ENCODE measurements at places on chromosomes 2 and 18. TPM values are rescaled to one million over a fixed set of nuclear protein-coding genes. Genes with fewer than 3 reads are reported as not detected.

The CYBRD1 gene
- total RNA-seq, result 8.5 TPM

The RFTN2 gene
- total RNA-seq, result 7.3 TPM

The CBLN2 gene
- 9.7 TPM for total RNA-seq

The ZNF385B gene
- total RNA-seq, result not detected

The TMEM247 gene
- total RNA-seq, result not detected

The CCDC85A gene
- total RNA-seq, result 0.15 TPM

The STRN gene
- 36.1 TPM for total RNA-seq

The CFC1B gene
- total RNA-seq, result not detected

The ELOA2 gene
- not detected for total RNA-seq

The MRPL44 gene
- total RNA-seq, result 39.1 TPM

The CABLES1 gene
- total RNA-seq, result 7.1 TPM

The ATP6V1C2 gene
- not detected for total RNA-seq

The FIGN gene
- total RNA-seq, result 0.24 TPM

The B4GALT6 gene
- 6.0 TPM for total RNA-seq

GRCh38 chr2:68438455-68439303 is 28.4 kb downstream of the FBXO48 start:
- no peaks in the 10 kb centered on the region for H3K27me3 ChIP-seq
- no peak overlapping the region for H3K4me3 ChIP-seq
- H3K27ac ChIP-seq, result no peak overlapping the region
- no peak for DNase-seq
- H3K36me3 ChIP-seq, result no peaks in the 10 kb centered on the region
- H3K4me1 ChIP-seq, result no peaks in the 10 kb centered on the region

DNA sequence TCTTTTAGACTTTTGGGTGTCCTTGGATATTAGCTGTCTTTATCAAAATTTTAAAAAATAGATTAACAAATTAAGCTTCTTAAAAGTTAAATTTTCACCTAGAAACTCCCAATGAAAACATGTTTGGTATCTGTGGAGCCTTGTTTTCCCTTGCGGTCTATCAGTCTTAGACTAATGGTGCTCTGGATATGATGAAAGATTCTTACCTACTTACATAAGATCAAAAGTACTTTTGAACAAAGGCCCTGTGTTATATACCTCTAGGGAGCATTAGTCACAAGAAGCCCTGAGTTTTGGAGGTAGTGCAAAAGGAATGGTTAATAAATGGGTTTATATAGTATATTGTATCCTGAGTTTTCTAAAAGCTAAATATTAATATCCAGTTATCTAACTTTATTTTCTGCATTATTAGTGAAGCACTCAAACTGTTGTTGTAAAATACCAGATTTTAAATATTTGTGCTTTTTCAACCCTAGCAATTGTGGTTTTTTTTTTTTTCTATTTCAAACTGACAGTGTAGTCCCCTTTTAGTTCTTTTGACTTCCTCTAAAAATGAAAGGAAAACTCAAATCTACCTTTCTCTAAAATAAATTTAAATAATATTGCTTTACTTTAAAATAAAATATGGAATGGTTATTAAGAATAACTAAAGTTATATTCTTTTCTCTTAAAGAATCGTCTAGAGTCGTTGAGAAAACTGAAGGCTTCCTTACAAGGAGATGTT is 18.1 kb downstream of the NDC80 start:
- H3K4me3 ChIP-seq, result no peak overlapping the region
- no peak for DNase-seq
- no peak overlapping the region for H3K27ac ChIP-seq
- no peaks in the 10 kb centered on the region for H3K4me1 ChIP-seq
- H3K27me3 ChIP-seq, result no peaks in the 10 kb centered on the region
- H3K36me3 ChIP-seq, result peaks cover 94% of the 10 kb centered on the region

GRCh38 chr18:11108947-11109346 is 40.4 kb downstream of the PIEZO2 start:
- H3K27me3 ChIP-seq, result no peaks in the 10 kb centered on the region
- no peaks in the 10 kb centered on the region for H3K4me1 ChIP-seq
- H3K36me3 ChIP-seq, result no peaks in the 10 kb centered on the region
- DNase-seq, result no peak
- no peak overlapping the region for H3K4me3 ChIP-seq

DNA sequence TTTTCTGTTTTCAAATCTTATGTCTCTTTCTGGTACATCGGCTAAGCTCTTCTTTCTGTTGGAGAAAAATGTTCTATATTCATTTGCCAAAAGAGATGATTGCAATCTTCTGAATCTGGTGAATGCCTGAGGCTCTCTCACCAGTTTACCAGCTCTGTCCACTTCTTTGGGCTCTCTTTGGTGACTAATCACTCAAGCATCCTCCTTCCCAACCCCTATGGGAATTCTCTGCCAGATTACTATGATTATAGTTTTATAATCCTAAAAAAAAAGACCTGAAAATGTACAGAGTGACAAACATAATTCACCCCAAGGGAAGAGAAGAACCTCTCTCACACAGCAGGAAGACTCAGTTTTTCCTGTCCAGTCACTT is 187.3 kb downstream of the CAMKMT start:
- no peak overlapping the region for H3K27ac ChIP-seq
- DNase-seq, result peak; percentile 66
- peaks cover 19% of the 10 kb centered on the region for H3K4me1 ChIP-seq
- no peak overlapping the region for H3K4me3 ChIP-seq

DNA sequence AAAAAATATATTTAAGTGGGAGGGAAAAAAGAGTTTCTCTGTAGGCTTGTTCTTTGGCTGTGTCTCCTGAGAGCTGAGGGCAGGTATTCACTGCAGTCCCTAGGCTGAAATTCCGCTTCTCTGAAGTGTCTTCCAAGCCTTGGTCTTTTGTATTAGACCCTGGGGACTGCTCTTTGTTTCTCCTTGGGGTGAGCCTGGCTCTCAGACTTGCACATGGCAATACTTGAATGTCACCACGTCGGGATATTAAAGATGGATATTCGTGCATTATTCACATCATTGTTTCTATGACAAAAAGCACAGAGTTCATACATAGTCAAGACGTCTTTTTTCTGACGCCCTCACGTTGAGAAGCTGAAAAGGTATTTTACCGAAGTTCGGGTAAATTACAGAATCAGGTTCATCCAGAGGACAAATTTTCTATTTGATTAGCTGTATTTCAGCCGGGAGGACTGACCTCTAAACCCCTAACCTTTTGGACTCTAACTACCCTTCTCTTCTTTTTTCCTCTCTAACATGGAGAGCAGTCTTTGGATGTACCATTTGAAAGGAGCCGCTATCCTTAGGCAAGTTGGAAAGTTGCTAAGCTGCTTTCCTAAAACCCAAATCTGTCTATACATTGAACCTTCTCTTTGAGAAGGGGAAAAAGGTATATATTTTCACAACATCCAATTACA is 2.4 kb upstream of the HOXD3 start:
- H3K4me3 ChIP-seq, result no peak overlapping the region
- no peak overlapping the region for H3K27ac ChIP-seq
- H3K36me3 ChIP-seq, result peaks cover 65% of the 10 kb centered on the region
- H3K27me3 ChIP-seq, result no peaks in the 10 kb centered on the region
- H3K4me1 ChIP-seq, result peaks cover 25% of the 10 kb centered on the region
- no peak for DNase-seq

- DNase-seq, result peak; percentile 8
- no peaks in the 10 kb centered on the region for H3K36me3 ChIP-seq
These were observed 955 bp downstream of the TTR start for GRCh38 chr18:31592506-31593157.

GRCh38 chr2:31446848-31447247 is 32.3 kb upstream of the XDH start:
- H3K27me3 ChIP-seq, result no peaks in the 10 kb centered on the region
- no peak overlapping the region for H3K27ac ChIP-seq
- DNase-seq, result no peak
- H3K36me3 ChIP-seq, result no peaks in the 10 kb centered on the region
- no peak overlapping the region for H3K4me3 ChIP-seq

DNA sequence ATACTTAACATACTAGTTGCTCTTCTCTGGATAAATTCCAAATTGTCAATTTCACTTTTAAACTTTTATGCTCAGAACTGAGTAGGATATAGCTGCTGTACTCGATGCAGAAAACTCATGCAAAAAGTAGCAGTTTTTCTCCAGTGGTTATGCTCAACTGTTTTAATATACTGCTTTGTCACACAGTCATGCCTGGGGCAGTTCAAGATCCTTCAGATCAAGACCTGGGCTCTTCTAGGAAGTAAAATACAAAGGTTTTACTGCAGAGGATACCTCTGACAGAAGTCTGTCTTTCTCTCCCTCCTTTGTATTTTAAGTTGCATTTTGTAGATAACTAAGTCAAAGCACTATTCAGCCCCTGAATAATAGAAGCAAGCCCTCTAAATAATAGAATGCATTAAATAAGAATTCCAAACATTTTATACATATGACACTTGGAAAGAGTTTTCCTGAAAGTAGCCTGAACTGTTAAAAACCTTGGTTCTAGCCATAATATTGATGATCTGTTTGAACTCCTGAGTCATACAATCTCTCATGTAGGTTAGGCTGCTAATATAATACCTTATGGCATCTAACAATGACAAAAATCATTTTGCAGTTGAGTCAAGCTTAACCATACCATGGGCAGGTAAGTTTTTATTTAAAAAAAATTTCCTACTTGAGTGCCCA is 183.3 kb upstream of the TRIB2 start:
- H3K36me3 ChIP-seq, result no peaks in the 10 kb centered on the region
- no peaks in the 10 kb centered on the region for H3K27me3 ChIP-seq
- peaks cover 20% of the 10 kb centered on the region for H3K4me1 ChIP-seq
- no peak overlapping the region for H3K27ac ChIP-seq

DNA sequence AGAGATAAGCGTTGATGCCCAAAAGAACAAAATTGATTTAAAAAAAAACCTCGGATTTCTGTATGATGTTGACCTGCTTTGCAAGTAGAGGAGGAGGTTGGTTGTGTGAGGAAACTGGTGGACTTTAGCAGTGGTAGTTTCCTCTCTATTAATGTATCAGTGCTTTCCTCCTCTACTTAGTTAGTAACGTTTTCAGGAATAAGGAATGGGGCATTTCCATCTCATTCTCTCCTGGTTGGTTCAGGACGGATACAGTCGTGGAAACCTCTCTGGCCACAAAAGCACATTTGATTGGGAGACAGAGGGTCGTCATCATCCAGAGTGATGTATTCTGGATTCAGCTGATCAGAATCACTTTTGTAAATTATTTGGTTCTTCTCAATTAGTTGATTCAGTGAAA is 1.5 kb downstream of the FHOD3 start:
- no peak for DNase-seq
- peaks cover 5% of the 10 kb centered on the region for H3K4me1 ChIP-seq
- no peak overlapping the region for H3K27ac ChIP-seq
- peaks cover 86% of the 10 kb centered on the region for H3K27me3 ChIP-seq

DNA sequence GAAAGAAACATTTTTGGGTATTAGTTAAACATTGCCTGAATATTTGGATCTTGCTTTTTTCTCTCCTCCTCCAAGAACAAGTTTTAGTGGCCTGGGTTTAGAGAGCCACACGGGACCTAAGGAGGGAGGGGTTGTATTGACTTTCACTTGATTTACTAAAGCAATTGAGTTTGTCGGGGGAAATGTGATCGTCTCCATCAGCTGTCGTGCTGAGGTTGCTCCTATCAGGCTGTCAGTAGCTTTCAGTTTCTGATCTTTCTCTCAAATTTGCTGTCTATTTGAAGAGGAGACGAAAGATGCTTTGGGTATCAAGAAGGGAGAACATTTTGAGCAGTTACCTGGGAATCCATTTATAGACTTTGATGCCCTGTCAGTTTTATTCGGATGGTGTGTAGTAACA is 106.0 kb downstream of the SETBP1 start:
- H3K27ac ChIP-seq, result no peak overlapping the region
- H3K4me3 ChIP-seq, result no peak overlapping the region
- no peaks in the 10 kb centered on the region for H3K36me3 ChIP-seq

DNA sequence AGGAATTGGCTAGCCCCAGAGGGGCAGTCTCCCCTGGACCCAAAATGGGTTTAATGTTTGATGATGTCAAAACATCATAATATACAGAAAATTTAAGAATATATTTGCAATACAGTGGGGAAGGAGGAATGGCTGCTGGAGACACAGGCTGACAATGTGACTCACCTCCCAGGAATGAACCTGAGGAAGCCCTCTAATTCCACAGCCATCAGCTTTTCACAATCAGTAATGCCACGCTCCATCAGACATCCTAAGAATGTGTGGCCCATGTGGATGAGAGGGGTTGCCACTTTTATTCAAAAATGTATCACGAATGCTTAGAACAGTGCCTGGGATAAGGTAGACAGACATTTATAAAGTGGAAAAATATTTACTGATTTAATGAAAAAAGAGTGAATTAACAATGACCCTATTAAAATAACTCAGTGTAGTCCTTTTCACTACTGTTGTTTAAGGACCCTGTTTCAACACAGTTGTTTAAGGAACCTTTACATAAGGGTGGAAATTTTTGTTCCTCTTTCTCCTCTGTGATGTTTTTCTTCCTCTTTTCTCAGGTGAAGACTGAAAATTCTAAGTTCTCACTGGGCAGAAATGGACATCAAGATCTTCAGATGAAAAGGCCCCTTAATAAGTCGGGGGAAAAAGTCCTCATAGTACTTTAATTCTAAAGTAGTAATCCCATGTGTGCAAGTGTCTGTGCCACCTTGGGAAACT is 17.5 kb upstream of the TMEM163 start:
- peaks cover 15% of the 10 kb centered on the region for H3K27me3 ChIP-seq
- H3K4me3 ChIP-seq, result no peak overlapping the region
- no peaks in the 10 kb centered on the region for H3K4me1 ChIP-seq
- no peak overlapping the region for H3K27ac ChIP-seq

DNA sequence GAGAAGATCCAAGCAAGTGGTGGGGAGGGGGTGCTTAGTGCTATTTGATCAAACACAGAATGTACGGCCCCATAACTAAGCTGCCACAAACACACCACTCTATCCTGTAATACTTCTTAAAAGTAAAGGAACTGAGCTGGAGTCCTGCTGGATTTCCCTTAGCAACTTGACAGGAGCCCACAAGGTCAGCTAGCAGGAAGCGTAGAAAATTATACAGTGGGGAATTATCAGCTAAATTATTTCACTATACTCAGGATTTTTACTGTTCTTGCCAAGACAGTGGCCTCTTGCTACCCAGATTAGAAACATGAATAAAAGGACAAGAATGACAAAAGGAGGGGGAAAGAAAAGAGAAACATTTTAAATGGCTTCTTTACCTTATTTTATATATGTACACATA is 217.1 kb downstream of the ZNF521 start:
- no peak overlapping the region for H3K27ac ChIP-seq
- H3K4me1 ChIP-seq, result no peaks in the 10 kb centered on the region
- no peaks in the 10 kb centered on the region for H3K36me3 ChIP-seq
- H3K27me3 ChIP-seq, result no peaks in the 10 kb centered on the region
- no peak for DNase-seq

DNA sequence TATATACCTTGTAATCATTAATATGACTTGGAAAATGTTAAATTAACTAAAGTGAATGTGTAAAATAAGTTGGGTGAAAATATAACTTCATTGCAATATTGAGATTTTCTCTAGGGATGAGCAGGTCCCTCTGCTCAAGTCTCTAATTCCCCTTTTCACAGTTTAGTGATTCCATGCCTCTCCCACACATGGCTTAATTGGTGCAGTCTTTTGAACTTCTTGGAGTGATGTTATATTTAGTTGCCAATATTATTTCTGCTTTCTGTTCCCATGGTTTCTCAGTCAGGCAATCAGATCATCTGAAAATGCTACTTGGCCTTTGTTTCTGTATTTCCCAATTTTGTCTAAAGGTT is 233.7 kb upstream of the SPOPL start:
- peak overlapping the region; percentile 13 for H3K4me3 ChIP-seq
- peak overlapping the region; percentile 45 for H3K27ac ChIP-seq
- H3K36me3 ChIP-seq, result no peaks in the 10 kb centered on the region
- no peaks in the 10 kb centered on the region for H3K27me3 ChIP-seq
